Choroid plexus epithelial cell (primary cell): ENCODE measurements at places on chromosomes 6 and 20.

DNA sequence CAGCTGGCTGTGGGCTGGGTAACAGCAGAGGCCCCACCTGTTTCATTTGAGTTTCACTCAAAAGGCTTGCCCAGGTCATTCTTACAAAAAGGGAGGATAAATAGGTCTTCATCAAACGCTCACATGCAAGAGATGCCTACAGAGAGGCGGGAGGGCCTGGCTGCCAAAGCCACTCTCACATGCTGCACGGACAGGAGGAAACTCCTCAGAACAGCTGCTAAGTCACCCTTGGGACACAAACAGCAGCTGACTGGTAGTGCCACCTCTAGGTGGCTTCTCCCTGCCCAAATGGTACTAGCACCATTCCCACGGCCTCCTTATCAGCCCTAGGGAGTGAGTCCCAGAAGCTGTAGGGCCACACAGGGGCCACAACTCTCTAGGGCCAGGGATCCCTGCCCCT lies 23.8 kb downstream of the SLC22A23 start:
- DNase-seq, result no peak

DNA sequence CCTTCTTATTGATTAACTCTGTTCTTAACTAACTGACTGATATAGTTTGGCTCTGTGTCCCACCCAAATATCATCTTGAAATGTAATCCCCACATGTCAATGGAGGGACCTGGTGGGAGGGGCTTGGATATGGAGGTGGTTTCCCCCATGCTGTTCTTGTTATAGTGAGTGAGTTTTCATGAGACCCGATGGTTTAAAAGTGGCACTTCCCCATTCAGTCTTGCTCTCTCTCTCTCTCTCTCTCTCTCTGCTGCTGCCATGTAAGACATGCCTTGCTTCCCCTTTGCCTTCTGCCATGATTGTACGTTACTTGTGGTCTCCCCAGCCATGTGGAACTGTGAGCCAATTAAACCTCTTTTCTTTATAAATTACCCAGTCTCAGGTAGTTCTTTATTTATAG lies 81.8 kb upstream of the SPACA1 start:
- DNase-seq, result no peak

- no peak for DNase-seq
Measured at GRCh38 chr6:128276311-128276710, 244.1 kb downstream of the PTPRK start.

- DNase-seq, result no peak
Measured at GRCh38 chr20:18511571-18511970, 3.8 kb downstream of the SEC23B start.

DNA sequence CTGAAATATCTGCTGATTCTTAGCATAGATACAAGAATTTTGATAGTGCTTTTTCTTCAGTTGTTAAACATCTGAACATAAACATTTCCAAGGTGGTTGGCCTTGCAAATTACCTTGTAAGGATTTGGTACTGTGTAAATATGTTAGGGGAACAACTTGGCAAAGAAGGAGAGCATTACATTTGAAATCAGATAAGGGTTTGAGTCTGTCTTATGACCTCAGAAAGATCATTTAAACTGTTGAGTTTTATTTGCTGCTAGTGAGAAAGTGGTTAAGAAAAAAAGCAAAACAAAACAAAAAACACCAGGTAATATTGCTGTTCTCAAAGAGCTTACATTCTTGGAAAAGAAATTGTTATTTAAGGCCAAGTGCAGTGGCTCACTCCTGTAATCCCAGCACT lies 56.5 kb downstream of the CD2AP start:
- no peak for DNase-seq

GRCh38 chr6:107869871-107870270 lies 45.8 kb upstream of the SCML4 start:
- DNase-seq, result no peak

GRCh38 chr6:42049948-42050296 lies 402 bp upstream of the TAF8 start:
- DNase-seq, result peak; percentile 42

- DNase-seq, result peak; percentile 81
Measured at GRCh38 chr6:110325197-110325596, 33.0 kb downstream of the METTL24 start.

GRCh38 chr6:73471686-73472290 lies 10.3 kb downstream of the MTO1 start:
- no peak for DNase-seq

GRCh38 chr6:44387346-44388134 lies at the start of gene CDC5L:
CDC5L (plus strand) TSS chr6:44387706; CDS start chr6:44387824, 118 bp downstream.
- peak; percentile 99 for DNase-seq

- no peak for DNase-seq
Measured at GRCh38 chr20:63322933-63323273, 29.9 kb downstream of the COL20A1 start.

DNA sequence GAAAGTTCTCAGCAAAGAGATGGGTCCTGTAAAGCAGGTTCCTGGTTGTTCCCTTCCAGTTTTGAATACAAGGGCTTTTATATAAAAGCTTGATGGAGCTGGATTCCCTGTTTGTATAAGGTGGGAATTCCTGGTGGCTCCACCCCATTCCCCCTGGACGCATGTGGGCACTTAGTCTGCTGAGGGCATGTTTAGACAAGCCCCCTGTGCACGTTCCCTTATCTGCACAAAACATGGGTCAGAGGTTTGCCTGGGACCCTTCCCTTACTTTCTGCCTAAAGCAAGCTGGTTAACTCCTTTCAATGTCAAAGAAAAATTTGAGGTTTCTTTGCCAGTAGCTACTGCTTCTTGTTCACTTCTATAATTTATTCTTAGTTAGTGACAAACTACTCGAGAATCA lies 181.1 kb downstream of the BCKDHB start:
- no peak for DNase-seq

DNA sequence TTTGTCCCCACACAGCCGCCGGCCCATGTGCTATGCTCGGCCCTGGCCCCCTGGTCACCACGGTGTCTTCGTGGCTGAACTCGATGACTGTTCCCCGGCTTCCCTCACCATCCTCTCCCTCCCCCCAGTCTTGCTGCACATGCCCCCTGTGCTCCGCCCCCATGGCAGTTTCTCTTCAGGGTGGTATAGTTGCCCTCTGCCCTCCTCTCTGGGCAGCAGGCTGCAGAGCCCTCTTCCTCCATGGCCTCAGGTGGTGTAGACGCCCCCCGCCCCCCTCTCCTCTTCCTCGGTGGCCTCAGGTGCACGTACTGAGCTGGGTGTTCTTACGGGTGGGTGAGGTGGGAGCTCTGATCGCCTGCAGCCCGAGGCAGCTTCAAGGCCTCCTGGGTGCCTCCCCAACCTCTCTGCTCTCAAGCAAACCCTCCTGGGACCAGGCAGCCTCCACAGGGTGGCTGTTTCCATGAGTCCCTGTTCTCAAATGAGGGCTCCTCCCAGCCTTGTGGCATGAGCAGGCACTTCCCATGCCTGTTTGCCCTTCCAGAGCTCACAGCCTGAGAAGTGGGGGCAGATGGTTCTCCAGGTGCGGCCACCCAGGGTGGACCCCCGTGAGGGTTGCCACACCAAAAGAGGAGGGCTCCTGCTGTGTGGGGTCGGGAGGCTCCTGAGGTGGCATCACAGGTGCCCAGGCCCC lies 24.8 kb downstream of the COL20A1 start:
- DNase-seq, result no peak

DNA sequence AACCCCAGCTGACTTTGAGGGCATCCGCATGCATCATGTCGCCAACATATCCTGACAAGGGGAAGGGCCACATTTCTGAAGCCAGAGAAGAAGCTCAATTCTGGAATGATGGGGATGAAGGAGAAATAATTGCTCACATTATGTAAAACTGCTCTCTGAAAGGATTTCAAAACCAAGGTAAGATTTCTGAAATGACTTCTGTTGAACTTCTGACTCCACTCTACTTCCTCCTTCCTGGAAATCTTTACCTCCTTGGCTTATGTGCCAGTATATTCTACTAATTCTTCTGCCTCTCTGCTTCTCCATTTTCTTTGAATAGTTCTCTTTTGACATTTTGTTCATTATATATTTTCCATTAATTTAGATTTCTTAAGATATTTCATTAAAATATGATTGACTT lies 31.9 kb downstream of the HLA-DPB1 start:
- no peak for DNase-seq

DNA sequence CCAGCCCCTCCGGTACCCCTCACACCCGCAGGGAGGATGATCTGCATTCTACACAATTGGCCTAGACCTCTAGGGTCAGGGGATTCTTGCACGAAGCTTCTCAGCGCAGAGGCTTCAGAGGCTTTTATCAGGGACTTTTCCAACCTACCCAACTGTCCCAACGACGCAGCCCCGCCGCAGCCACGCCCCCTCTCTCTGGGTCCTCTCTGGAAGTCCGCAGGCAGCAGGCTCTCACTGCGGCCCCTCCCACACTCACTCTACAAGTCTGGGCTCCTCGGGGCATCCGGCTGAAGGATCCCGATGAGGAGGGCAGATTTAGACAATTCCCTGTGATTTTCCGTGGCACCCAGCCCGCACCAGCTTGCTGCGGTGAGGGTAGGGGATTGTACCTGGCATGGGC lies 227.7 kb upstream of the RNF24 start:
- DNase-seq, result no peak

DNA sequence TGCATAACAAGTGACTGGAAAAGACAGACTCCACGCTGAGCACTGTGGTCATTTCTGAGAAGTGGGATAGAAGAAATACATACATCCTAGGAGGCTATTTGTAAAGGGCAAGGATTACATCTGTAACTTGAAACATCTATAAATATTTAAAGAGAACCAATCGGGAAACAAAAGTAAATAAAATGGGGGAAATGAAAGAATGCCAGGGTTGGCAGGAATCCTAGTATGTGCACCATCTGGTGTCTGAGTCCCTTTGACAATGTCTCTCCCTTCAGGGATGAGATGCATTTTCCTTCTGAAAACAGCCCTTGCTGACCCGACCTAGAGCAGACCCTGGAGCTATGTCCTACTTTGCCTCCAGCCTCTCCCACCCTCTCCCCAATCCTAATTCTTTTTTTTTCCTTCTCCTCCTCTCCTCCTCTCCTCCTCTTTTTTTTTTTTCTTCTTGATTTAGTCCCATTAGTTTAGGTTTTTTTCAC lies 53.2 kb downstream of the VSTM2L start:
- DNase-seq, result no peak

DNA sequence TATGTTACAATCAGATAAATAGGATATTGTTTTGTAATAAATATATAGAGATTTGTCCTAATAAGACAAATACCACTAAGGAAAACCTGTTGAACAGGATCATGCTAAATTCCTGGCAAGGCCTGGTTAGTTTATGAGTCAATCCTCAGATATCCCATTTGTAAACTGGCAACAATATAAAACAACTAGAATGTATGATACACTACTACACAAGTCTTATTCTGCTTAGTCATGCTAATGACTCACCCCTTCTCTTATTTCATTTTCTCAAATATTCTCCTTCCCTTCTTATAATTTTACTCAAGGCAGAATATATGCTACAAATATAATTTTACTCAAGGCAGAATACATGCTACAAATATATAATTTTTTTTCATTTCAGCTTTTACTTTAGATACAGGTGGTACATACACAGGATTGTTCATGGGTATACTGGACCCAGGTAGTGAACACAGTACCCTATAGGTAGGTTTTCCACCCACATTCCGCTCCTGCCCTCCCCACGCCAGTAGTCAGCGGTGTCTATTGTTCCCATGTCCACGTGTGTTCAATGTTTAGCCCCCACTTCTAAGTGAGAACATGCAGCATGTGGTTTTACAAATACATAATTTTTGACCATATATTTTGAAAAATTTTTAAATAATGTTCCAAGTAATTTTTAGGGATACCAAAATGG lies 6.3 kb downstream of the OSER1 start:
- peak; percentile 94 for DNase-seq

DNA sequence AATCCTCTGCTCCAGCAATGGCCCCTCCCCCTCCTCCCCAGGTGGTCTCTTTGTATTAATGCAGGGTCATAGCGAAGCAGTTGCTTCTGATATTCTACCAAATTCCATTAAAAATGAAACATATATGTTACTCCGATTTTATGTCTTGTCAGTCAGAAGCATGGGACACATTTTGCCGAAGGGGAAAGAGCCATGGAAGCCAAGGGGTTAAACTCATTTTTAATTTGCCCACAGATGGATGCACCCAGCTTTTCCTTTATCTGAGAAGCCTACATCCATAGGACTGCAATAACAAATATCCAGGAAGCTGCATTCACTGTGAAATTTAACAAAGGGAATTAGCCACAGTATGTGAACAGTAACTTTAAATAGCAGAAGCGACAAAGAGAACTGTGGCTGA lies 688.2 kb downstream of the QKI start:
- DNase-seq, result no peak

DNA sequence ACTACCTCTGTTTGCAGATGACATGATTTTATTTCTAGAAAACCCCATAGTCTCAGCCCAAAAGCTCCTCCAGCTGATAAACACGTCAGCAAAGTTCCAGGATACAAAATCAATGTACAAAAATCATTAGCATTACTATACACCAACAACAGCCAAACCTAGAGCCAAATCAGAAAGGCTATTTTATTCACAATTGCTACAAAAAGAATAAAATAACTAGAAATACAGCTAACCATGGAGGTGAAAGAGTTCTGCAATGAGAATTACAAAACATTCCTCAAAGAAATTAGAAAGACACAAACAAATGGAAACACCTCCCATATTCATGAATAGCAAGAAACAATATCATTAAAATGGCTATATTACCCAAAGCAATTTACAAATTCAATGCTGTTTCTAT lies 65.6 kb upstream of the HTR1E start:
- DNase-seq, result no peak

DNA sequence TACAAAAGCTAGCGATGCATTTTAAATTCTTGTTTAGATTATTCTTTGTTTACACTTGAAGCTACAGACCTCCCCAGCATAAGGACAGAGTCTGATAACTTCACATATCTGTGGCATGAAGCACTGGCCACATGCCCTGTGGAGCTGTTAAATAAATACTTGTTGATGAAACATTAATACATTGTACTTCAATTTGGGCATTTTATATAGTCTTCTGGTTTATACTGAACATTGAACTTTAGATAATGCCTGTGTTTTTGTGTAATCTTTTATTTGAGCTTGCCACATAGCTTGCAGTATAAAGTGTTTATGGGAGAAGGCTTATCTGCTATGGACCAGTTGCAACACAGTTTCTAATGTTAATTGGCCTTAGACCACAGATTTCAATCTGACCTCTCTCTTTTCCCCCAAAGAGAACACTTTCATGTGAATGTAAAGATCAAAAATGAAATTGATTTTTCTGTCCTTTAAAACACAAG lies 48.2 kb downstream of the FRK start:
- DNase-seq, result peak; percentile 60

GRCh38 chr20:44849703-44850102 lies 35.8 kb upstream of the YWHAB start:
- DNase-seq, result peak; percentile 9
